Hematopoietic multipotent progenitor cell treated with erythropoietin and hydrocortisone succinate and interleukin-3 and kit ligand, for 8 days (in vitro differentiated cells): ENCODE measurements at places on chromosomes 4 and X.
A peak's percentile ranks its signal among the peaks of the same experiment; 100 is the strongest.

- no peak for DNase-seq
Observed at GRCh38 chr4:82947498-82947897, 47.0 kb downstream of the THAP9 start.

GRCh38 chr4:17093481-17093880, 195.0 kb upstream of the LDB2 start:
- DNase-seq: no peak

DNA sequence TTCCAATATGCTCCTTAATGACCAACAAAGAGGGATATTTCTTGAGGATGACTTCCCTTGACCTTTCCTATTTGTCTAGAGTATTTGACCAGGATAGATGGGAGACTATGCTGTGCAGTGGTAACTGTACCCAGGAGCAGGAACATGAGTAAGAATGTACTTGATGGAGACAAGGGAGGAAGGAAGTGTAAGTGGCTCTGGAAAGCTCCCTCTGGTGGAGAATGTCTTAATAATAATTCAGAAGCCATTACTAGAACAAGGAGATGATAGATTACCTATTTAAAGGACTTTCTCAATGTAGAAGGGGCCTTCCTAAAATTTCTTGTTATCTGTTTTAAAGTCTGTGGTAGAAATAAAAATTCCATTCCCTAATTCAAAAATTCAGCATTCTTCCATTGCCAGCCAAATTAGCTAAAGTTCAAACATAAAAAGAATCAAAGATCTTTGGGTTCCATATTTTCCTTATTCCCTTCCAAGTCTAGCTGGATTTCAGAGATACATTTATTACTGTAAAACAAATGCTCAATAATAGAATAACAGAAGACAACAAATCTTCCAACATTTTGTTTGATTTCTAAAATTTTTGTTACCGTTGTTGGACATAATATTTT, 83.8 kb downstream of the GRID2 start:
- DNase-seq: peak; percentile 30

DNA sequence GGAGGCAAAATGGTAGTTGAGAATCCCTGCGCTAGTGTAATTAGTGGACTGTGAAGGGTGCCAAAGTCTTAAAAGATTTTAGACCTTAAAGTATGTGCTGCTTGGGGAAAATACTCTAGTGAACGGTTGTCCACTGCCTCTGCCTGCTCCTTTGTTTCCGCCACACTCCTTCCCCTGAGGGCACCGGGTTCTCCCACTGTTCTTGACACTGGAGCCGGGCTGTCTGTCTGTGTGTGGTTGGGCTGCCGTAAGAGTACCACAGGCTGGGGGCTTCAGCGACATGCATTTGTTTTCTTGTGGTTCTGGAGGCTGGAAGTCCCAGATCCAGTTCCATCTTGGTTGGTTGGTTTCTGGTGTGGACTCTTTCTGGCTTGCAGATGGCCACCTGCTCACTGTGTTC, 76.2 kb downstream of the CLDN34 start:
- no peak for DNase-seq

DNA sequence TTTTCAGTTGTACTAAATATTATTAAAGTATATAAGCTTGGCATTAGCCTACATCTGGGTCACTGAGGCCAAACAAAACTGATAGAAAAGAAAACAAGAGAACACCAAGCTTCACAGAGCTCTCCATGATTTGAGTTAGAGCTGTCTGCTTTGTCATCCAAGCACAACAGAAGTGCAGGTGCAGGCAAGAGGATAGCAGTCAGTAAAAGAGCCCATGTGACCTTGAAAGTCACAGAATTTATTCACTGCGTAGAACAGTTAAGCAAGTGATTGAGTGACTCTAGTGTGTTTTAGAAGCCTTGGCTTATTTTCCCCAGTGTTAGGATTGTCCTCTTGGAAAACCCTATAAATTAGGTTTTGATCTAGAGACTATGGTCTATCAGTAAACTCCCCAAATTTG, 49.4 kb upstream of the PRDM5 start:
- DNase-seq: no peak

DNA sequence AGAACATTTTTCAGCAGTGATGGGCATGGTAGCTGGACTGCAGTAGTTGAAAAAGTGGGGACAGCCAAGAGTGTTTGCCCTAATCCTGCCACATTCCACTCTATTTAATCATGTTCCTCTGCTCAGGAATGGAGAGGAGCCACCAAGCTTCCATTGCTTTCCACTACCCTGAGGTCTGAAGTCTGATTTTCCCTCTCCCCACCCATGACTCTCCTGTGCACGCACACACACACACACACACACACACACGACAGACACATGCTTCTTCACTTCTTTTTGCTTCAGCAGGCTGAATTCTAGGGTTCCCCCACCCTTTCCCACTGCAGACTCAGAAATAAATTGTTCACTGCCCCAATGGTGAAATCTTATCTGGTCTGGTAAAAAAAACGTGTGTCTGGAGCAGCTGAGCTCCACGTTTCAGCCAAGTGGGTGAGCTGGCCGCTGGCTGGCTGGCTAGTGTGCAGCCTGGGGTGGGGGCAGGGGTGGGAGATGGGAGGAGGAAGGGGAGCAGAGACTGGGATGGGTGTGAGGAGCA, 142.7 kb upstream of the NALF2 start:
- DNase-seq: no peak

DNA sequence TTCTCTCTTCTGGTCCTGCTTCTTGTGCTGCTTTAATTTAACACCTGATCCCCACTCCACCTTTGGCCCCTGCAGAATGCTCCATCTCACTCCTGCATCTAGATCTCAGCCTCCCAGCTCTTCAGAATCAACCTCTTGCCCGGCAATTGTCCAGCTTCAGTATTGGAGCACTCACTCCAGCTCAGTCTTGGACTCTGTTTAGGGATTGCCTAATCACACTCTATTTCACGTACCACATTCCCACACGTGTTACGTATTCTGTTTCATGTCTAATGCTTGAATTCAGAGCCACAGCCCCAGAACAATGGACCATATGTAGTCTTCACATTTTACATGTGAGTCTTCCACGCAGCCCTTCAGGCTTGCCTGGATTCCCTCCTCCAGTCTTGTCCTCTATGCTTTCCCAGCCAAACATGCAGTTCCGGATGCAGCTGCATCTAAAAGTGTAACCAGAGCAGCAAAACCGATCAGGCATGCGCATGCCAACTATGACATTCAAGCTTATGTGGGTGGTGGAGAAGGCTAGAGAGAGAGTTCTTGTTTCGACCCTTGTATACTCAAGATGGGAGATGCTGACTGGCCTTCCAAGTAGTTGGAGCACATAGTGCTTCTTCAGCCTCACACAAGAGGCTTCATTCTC, 105.2 kb upstream of the FAM9A start:
- DNase-seq: no peak

DNA sequence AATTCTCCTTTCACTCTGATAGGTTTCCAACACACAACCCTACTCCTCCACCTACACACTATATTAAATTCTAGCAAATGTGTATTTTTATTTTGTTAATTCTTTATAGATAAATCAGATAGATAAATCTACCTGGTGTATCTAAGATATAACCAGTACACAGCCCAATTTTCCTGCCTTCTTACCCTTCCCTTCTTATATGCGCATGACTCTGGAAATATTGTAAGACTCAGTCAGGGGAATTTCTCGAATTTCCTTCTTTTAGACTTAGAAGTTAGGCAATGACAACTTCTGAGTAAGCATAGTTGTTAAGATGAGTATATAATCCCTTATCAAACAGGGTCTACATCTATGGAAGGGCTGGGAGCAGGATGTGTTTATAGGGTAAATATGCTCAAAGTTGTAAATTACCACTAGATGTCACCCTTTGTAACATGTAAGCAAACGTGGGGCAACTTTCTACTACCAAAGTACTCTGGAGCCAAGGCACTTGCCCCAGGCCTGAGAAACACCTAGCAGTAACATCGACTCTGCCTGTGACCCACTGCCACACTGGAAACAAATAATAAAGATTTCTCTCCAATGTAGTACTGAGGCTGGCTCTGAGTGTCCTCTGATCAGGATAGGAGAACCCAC, 444.7 kb downstream of the IQCM start:
- peak; percentile 23 for DNase-seq

GRCh38 chr4:70752236-70752635, 30.5 kb downstream of the RUFY3 start:
- DNase-seq: no peak

GRCh38 chrX:88886908-88887307, 139.9 kb downstream of the CPXCR1 start:
- no peak for DNase-seq

GRCh38 chr4:54322818-54323417, 93.8 kb downstream of the PDGFRA start:
- peak; percentile 81 for DNase-seq

- no peak for DNase-seq
Observed at GRCh38 chr4:172404676-172405075, 591.5 kb downstream of the GALNTL6 start.

DNA sequence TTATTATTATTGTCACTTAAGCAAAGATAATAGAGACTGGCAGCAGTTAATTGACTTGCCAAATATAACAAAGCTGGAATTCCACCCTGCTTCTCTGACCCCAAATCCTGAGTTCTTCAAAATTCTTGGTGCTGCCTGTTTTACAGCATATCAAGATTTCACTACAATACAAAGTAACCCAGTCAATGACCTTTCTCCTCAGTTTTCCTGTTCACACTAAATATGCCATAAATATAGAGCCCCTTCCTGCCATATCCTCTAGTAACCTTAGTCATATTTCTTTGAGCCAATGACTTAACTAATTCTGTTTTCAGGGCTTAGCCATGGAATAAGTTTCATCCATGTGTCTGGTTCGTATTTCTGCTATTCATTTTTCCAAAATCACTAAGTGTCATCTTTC, 315.3 kb upstream of the HS3ST1 start:
- no peak for DNase-seq

DNA sequence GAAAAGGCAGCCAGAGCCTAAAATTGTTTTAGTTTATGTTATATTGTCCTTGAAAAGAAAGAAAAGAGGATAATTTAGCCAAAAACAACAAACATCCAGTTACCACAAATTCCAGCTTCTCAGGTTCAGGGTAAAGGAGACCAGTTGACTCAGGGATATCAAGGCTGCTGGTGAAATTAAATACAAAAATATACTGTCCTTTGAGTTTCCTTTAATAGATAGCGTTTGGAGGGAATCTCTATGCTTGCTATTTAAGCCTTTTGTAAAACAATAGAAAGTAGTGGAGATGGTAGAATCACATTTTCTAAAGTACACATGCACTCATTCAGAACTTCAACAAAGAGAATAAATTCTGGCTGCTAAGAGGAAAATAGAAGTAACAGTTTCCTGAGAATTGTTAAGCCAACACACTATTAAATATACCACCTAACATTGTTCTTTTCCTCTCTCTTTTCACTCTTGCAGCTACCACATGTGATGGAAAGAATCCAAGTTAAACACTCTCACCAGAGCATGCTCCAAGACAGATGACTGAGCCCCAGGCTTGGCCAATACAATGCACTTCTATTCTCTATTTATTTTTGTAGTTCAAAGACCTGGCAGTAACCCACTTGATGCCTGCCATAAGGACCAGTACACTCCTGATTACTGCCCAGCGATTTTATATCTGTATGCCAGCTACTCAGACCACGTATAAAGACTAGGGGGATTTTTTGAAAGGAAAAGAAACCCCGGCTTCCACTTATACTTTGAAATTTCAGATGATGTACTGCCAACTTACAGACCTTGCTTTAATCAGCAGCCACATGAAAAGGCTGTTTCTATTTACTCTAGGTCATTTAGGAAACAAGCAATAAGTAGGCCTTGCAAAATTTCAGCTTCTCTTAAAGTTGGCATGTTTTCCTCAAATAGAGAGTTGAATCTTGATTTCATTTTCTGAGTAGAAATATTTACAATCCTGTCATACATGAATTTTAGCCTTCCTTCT, 756.9 kb downstream of the FAT4 start:
- no peak for DNase-seq
